ENCODE measurements at places on chromosomes 7 and 10.
A peak's percentile ranks its signal among the peaks of the same experiment; 100 is the strongest.

- no peak for DNase-seq
These were observed 175.3 kb upstream of the SEMA3E start for GRCh38 chr7:83824214-83824613.

DNA sequence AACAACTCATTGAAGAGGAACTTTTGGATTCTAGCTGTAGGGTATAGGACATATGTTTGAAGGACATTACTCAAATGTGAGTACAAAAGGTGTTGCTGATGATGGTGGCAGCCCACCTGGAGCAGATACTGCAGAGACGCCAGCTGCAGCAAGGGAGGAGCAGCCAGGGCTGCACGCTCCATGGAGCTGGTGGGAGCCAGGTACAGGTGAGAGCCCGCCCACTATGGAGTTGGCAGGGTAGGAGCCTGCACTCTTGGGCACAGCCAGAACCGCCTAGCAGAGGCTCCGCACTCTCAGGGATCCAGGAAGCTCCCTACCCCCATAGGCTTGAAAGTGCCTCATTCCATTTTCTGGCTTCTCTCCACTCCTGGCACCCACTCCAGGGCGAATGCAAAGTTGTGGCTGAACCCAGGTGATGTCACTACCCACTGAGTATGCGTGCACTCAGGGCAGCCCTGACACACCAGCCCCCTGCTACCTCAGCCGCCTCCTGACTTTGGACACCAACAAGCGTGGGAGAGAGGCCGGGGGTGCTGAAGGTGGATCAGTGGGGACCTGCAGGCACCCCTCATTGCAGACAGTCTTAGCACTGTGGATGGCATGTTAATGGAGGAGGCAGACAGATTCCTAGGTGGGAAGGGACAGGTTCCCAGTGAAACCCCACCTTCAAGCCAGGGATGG, 761.1 kb downstream of the IPMK start:
- no peak for DNase-seq

DNA sequence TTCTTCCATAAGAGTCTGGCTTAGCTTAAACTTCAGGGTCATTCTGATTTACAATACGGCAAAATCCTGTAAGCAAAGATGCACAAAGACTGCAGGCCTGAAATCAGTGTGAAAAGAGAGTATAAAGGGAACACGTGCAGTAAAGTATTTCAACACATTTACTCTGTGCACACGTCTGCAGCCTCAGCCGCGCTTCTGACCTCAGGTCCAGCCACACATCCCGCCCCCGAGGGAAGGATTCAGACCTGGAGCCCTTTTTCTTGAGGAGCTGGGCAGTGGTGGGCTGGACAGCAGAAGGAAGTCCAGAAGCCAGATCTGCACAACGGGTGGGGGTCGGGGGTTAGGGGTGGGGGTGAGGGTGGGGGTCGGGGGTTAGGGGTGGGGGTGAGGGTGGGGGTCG, 58.9 kb upstream of the FAM20C start:
- peak; percentile 52 for DNase-seq

- DNase-seq, result no peak
These were observed 6.5 kb downstream of the SNX8 start for GRCh38 chr7:2307690-2308107.

DNA sequence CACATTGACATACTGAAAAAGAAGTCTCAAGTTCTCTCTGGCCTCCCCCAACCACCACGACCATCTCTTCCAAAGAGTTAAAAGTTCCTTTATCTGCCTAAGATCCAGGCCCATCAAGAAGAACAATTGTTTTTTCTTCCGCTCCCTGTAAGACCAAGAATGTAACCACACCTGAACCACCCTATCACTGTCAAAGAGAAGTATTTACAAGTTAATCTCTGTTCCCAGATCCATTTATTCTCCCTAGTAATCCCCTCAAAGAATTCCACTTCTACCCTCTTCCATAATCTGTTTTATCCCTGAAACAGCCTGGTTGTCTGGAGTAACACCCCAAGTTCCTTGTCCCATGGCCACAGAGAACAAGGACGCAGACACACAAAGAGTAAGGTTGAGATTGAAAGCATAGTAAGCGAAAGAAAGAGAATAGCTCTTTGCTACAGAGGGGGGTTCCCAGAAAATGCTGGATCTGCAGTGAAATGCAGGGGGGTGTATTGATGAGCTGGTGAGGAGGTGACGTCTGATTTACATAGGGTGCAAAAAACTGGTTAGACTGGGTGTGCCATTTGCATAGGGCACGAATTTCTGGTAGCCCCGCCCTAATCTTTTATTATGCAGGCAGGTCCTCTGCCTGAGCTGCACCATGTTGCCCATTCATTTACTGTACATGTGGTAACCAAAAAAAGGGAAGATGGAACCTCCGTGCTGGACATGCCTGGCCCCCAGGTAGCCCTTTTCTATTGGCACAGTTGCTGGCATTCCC, 122.0 kb downstream of the SKIDA1 start:
- DNase-seq, result no peak

DNA sequence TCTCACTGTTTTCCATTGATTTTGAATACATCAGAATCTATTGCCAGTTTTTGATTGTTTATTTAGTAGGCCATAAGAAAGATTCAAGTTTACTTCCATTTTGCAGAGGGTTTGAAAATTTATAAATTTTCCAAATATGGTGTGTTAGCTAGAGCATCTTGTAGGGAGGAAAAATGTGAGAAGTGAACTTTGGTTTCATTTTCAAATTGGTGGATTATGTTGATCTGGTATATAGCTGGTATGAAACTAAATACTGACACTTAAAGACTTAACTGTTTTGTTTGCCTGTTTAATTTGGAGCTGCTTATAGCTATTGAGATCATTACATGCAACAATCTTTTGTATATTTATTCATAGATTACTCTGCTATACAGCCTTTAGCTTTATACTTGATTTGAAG, 108.1 kb downstream of the ADAM22 start:
- DNase-seq, result no peak

DNA sequence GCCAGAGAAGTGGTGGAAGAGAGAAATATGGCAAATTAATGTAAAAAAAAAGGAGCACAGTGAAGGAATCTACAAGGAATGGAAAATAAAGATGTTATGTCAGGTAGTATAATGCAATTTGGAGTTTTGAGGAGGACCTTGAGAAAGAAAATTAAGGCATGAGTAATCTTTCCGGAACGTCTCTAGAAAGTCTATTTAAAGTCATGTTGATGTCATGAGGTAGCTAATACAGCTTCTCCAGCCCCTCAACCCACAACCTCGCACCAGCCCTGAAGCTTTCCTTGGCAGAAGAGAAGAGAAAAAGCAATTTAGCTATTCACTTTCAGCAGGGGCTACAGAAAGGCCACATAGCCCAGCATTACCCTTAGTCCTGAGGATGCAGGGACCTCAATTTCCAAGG, 22.5 kb downstream of the TRDMT1 start:
- no peak for DNase-seq

Data from tibial artery (tissue), 4 donors.